Suppressor macrophage treated with lipopolysaccharide for 4 hours (primary cell): ENCODE measurements at places on chromosomes 13 and 19.

DNA sequence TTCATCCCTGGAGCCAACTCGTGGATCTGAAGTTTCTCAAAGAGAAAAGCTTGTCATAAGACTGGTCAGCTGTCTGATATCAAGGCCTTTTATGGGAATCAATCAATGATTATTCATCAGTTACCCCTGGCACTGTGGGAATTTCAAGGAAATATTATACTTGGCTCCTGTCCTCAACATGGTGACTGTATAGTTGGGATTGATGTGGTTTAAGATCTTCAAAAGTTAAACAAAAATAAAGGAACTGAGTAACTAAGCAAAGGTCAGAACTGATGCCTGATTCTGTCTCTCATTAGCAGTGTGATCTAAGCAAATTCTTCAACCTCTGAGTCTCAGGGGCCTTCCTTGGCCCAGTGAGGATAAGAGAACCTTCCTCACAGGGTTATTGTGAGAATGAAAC, 22.2 kb upstream of the SERPINE3 start:
- no peak for DNase-seq

GRCh38 chr13:33138441-33138840, 122.2 kb downstream of the KL start:
- DNase-seq: no peak

DNA sequence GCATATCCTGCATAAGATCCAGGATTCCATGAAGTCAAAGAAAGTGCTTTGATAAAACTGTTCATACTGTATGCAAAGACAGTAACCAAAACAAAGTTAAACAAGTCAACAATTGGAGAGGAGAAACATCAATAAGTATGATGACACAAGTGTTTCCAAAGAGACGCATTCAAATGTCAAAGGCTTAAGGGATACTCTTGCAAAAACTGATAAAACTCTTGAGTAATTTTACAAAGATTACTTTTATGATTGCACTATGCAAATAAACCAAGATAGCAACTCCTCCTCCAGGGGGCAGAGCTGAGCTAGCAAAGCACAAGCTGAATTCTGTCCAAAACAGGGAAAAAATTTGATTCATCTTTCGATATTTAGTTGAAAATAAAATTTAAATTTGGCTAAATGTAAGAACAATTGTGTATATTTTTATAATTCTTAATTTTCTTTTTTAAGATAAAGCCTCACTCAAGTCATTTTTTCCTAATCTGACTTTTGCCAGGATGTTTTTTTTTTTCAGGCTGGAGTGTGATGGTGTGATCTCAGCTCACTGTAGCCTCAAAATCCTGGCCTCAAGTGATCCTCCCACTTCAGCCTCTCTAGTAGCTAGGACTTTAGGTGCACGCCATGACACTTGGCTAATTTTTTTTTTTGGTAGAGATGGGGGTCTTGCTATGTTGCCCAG, 84.0 kb downstream of the MZT1 start:
- peak; percentile 74 for DNase-seq

DNA sequence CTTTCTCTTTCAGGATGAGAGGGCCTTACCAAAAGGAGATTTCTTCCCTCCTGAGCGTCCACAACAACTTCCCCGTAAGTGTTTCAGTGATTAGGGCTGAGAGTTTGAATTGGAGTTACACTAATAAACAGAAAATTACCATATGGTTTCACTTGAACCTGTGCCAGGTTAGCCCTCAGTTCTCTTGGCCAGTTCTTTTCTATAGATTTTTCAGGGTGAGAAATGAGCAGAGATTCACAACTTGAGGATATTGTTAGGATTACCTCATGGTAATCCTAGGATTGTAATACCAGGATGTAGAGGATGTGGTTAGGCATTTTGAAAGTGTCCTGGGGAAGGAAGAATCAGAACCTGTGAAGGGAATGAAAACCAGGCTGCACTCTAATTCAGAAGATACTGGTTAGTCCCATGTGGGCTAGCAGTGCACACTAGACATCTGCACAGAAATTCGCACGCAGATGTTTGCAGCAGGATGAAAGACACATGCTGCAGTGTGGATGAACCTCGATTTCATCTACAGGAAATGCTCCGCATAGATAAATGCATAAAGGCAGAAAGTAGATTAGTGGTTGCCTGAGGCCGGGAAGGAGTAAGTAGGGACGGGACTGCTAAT, 24.1 kb downstream of the HNRNPM start:
- DNase-seq: no peak

DNA sequence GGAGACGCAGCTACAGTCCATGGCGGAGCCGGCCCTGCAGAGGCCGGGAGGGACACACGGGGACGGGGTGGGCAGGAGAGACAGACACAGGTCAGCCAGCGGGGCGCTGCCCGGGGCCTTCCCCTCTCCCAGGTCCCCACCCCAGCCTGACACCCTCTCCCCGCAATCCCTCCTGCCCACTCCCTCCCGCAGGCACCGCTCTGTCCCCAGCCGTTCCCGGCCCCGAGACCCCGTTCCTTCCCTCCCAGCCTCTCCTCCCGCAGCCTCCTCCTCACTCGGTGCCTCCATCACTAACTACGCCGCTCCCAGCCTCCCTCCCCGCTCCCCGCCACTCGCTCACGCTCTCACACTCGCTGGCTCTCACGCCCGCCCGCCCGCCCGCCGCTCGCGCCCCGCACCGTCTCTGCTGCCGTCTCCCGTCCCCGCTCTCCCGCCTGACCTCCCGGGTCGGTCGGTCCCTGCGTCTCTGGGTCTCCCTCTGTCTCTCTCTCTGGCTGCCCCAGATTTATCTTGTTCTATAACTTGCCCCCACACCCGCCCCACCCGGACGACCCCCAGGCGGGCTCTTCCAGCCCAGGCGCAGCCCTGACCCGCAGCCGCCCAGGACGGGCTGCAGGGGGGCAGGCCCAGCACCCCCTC, 15.2 kb downstream of the ERFL start:
- no peak for DNase-seq

GRCh38 chr19:10290357-10290875, 664 bp downstream of the ICAM5 start:
- DNase-seq: peak; percentile 35

GRCh38 chr13:50643060-50643459, 200.4 kb downstream of the DLEU7 start:
- DNase-seq: peak; percentile 18

GRCh38 chr13:99973163-99973807, 1.7 kb upstream of the ZIC5 start:
- DNase-seq: no peak

GRCh38 chr13:50636007-50636704, 207.3 kb downstream of the DLEU7 start:
- DNase-seq: no peak

- peak; percentile 83 for DNase-seq
Measured at GRCh38 chr19:15194938-15195337, 5.9 kb downstream of the NOTCH3 start.

DNA sequence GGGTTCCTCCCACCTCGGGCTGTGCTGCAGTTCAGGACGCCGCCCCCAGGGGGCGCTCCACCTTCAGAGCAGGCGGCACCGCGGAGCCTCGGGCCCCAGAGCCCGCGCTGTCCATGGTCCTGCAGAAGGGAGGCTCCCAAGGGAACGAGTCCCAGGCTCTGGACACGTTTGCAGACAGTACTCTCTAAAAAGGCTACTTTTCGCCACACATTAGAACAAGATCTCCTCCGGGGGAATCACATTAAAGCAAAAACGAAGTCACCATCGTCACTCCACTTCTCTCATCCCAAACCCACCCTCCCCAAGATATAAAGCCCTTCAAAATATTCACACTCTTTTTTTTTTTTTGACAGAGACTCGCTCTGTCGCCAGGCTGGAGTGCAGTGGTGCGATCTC, 4.6 kb upstream of the SIGLEC10 start:
- DNase-seq: peak; percentile 96

- no peak for DNase-seq
Measured at GRCh38 chr13:30968846-30969245, 36.4 kb downstream of the TEX26 start.

- DNase-seq: peak; percentile 87
Measured at GRCh38 chr19:17605761-17606589, 50.5 kb downstream of the COLGALT1 start.

- DNase-seq: no peak
Measured at GRCh38 chr13:50994651-50995050, 85.1 kb downstream of the RNASEH2B start.

GRCh38 chr13:94212196-94212595, 267.3 kb downstream of the DCT start:
- DNase-seq: no peak

GRCh38 chr13:29594303-29594709, 1.2 kb downstream of the SLC7A1 start:
- DNase-seq: peak; percentile 51

- DNase-seq: no peak
Measured at GRCh38 chr13:77872995-77873394, 45.6 kb downstream of the EDNRB start.

GRCh38 chr13:35741657-35742056, 265.2 kb upstream of the MAB21L1 start:
- DNase-seq: no peak

GRCh38 chr13:70408865-70409264, 300.6 kb upstream of the KLHL1 start:
- DNase-seq: no peak

DNA sequence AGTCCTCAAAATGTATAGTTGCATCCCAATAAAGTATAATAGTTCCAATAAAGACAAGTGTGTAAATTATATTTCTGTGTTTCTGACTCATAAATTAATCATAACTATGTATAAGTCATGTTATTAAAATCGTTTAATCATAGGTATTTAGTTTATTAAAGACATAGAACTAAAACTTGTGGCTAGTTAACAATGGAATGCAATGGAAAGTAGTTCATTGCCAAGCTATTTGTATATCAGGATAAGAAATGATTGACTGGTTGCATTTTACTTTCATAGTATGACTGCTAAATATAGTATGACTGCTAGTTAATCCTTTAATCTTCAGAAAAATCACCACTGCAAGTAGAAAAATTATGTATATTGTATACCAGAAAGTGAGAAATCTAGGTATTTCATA, 16.9 kb downstream of the COG3 start:
- no peak for DNase-seq

- peak; percentile 21 for DNase-seq
Measured at GRCh38 chr13:113607889-113608635, 23.5 kb downstream of the TFDP1 start.

GRCh38 chr13:68030152-68030809, 800.1 kb upstream of the PCDH9 start:
- no peak for DNase-seq

- no peak for DNase-seq
Measured at GRCh38 chr13:106088085-106088484, 447.4 kb downstream of the EFNB2 start.

GRCh38 chr13:37652596-37652995, 54.0 kb upstream of the POSTN start:
- no peak for DNase-seq

- DNase-seq: no peak
Measured at GRCh38 chr19:33175156-33175782, 18.9 kb upstream of the LRP3 start.

DNA sequence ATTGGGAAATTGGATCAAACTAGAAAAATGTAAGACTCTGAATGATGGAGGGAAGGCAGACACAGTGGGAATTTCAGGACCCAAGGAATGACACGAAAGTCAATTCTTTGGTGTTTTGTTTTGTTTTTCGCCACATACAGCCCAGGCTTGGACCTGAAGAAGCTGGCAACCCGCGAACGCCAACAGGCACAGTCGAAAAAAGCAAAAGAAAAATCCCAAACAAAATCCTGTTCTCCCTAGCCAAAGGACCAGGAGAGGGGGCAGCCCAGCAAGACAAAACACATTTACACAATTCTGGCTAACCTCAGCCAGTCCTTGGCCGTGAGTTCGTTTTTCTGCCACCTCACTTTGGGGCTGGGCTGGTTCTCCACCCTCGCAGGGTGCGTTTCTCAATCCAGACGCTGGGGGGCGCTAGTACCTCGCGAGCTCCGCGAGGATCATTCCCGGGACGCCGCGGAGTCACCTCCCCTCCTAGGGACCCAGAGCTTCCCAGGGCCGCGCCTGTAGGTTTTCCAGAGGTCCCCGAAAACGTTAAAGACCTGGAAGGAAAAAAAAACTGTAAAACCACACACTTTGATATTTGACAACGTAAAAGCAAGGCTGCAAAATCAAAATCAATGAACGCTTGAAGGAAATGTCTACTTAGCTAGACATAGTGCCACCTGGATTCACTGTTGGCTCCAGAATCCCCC, 34.9 kb upstream of the TPM4 start:
- peak; percentile 83 for DNase-seq

GRCh38 chr19:47471381-47471732, 336 bp downstream of the SLC8A2 start:
- DNase-seq: no peak

GRCh38 chr19:30696514-30696913, 324.3 kb downstream of the ZNF536 start:
- peak; percentile 25 for DNase-seq

DNA sequence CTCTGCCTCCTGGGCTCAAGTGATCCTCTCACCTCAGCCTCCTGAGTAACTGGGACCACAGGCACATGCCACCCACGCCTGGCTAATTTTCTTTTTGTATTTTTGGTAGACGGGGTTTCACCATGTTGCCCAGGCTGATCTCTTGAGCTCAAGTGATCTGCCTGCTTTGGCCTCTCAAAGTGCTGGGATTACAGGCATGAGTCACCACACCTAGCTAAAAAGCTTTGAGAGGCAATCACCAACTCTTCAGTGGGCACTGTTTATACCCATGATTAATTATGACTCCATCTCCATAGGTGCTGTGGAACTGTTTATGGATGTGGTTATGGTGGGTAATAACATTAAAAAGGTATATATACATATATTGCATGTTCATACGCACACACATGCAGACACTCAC, 7.5 kb upstream of the RBM26 start:
- no peak for DNase-seq

GRCh38 chr19:15669891-15670290, 3.0 kb upstream of the CYP4F12 start:
- peak; percentile 46 for DNase-seq

- peak; percentile 35 for DNase-seq
Measured at GRCh38 chr19:17205237-17206140, 9.7 kb upstream of the USE1 start.

DNA sequence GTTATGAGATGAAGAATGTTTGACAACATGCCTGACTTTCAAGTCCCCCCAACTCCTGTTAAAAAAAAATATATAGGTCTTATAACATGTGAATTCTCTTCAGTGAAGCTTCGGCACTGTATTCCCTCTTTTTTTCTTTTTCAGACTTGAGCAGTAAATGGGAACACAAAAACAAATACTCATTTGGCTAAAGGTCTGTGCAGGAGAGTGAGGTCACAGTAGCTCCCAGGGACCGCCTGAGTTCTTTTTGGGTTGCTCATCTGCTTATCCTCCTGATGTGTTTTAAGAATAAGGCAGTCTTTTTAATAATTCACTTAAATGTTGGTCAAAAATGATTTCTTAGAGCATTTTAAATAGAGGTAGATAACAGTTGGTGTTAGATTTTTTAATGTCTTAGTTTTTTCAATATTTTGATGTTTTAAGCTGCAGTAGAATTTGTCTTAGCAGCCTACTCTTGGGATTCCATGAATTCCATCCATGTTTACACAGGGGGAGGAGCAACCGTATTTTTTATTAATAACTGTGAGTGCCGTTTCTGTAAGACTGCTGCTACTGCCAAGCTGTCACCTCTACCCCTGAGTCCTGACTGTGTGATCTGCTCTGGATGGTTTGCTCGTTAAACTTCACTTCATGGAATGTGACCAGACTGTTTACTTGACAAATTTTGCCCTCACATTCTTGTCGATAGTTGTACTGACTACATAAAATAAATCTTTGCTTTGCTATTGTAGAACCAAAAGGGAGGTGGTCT, 14.9 kb downstream of the HNRNPM start:
- no peak for DNase-seq

- no peak for DNase-seq
Measured at GRCh38 chr19:47152205-47152604, 21.6 kb downstream of the SAE1 start.

- no peak for DNase-seq
Measured at GRCh38 chr19:35330475-35330874, 1.5 kb downstream of the CD22 start.

GRCh38 chr13:76758257-76758656, 127.9 kb downstream of the KCTD12 start:
- no peak for DNase-seq
